Testis (tissue), 5 donors: ENCODE measurements at places on chromosomes 2 and 18. TPM values are rescaled to one million over a fixed set of nuclear protein-coding genes. Genes with fewer than 3 reads are reported as not detected.

- H3K36me3 ChIP-seq = no peaks in the 10 kb centered on the region
- H3K27me3 ChIP-seq = no peaks in the 10 kb centered on the region
- H3K27ac ChIP-seq = no peak overlapping the region
- no peak for DNase-seq
These were observed 112.2 kb downstream of the ZNF521 start for GRCh38 chr18:25239581-25240419.

- H3K36me3 ChIP-seq = no peaks in the 10 kb centered on the region
- no peak overlapping the region for H3K4me3 ChIP-seq
- no peaks in the 10 kb centered on the region for H3K27me3 ChIP-seq
- H3K4me1 ChIP-seq = no peaks in the 10 kb centered on the region
- no peak for DNase-seq
- H3K27ac ChIP-seq = no peak overlapping the region
These were observed 24.8 kb downstream of the ATP9B start for GRCh38 chr18:79093986-79094385.

GRCh38 chr2:235105821-235106359 is 154.1 kb downstream of the SH3BP4 start:
- H3K27ac ChIP-seq = no peak overlapping the region
- H3K27me3 ChIP-seq = no peaks in the 10 kb centered on the region
- no peak for DNase-seq
- no peak overlapping the region for H3K4me3 ChIP-seq
- H3K36me3 ChIP-seq = no peaks in the 10 kb centered on the region
- no peaks in the 10 kb centered on the region for H3K4me1 ChIP-seq

GRCh38 chr2:99851089-99851488 is 291.3 kb downstream of the AFF3 start:
- H3K4me3 ChIP-seq = no peak overlapping the region
- H3K27me3 ChIP-seq = no peaks in the 10 kb centered on the region
- no peak for DNase-seq

ALLC gene
- total RNA-seq = 18.5 TPM

IL1F10 gene
- not detected for total RNA-seq

GRCh38 chr2:231161877-231162329 is 36.5 kb upstream of the ARMC9 start:
- no peaks in the 10 kb centered on the region for H3K27me3 ChIP-seq
- no peak for DNase-seq
- no peak overlapping the region for H3K27ac ChIP-seq
- H3K4me1 ChIP-seq = peaks cover 11% of the 10 kb centered on the region
- H3K4me3 ChIP-seq = no peak overlapping the region

- H3K27ac ChIP-seq = no peak overlapping the region
- no peaks in the 10 kb centered on the region for H3K4me1 ChIP-seq
- no peaks in the 10 kb centered on the region for H3K27me3 ChIP-seq
These were observed 250.2 kb downstream of the LPIN1 start for GRCh38 chr2:11996618-11997017.

SOWAHC gene
- 28.0 TPM for total RNA-seq

DNA sequence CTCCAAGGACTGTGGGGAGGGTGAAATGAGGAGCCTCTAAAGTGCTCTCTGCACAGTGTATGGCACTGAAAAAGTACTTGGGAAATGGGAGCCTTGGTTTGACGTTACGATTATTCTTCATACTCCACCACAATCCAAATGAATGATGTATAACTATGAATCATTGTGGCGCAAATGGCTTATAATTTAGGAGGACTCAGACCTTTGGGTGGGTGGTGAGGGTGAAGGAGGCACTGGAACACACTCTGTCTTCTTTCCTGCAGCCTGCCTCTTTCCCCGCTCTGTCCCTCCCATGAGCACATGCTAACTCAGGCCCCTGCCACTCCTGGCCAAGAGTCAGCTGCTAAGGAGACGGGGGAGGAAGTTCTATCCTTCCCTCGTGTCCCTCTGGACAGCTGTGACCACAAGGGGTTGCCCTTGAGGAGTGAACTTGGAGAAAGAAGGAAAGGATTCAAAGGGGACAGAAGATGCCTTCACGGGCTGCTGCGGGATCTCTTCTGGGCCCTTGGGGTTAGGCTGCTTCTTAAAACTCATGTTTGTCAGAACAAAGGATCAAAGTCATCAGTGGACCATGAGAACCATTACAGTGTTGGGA is 36.5 kb downstream of the POLR1A start:
- no peaks in the 10 kb centered on the region for H3K27me3 ChIP-seq
- H3K4me3 ChIP-seq = no peak overlapping the region
- H3K27ac ChIP-seq = no peak overlapping the region

NPAS2 gene
- 46.7 TPM for total RNA-seq

AQP12A gene
- total RNA-seq = not detected

DNA sequence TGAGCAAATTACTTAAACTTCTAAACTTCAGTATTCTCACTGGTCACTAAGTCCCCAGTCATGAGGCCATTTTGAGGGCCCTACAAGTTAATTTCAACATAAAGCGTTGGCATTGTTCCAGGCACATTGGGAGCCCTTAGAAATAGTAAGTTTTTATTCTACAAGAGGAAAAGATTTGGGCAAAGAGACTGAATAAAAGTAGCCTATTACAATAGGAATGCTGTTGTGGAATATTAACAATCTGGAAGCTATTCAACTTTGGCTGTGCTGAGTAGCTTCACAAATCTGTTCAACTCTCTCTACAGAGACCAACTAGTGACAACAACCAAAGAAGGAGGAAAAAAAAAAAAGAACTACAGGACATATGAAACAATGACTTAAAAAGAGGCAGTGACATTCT is 1287.5 kb upstream of the NXPH2 start:
- no peak overlapping the region for H3K27ac ChIP-seq
- no peaks in the 10 kb centered on the region for H3K4me1 ChIP-seq
- no peaks in the 10 kb centered on the region for H3K36me3 ChIP-seq

TTN gene
- 30.8 TPM for total RNA-seq

GRCh38 chr2:225425284-225425683 is 25.8 kb downstream of the NYAP2 start:
- H3K36me3 ChIP-seq = no peaks in the 10 kb centered on the region
- no peaks in the 10 kb centered on the region for H3K27me3 ChIP-seq

GRCh38 chr2:176103742-176104315 is 3.3 kb upstream of the HOXD11 start:
- H3K4me1 ChIP-seq = peaks cover 6% of the 10 kb centered on the region
- no peak overlapping the region for H3K4me3 ChIP-seq
- H3K27ac ChIP-seq = no peak overlapping the region
- peaks cover under 1% of the 10 kb centered on the region for H3K27me3 ChIP-seq
- no peaks in the 10 kb centered on the region for H3K36me3 ChIP-seq
- no peak for DNase-seq

- H3K27ac ChIP-seq = no peak overlapping the region
- no peaks in the 10 kb centered on the region for H3K36me3 ChIP-seq
- H3K4me3 ChIP-seq = no peak overlapping the region
- peaks cover 15% of the 10 kb centered on the region for H3K4me1 ChIP-seq
These were observed 6.7 kb upstream of the SLC4A5 start for GRCh38 chr2:74349889-74350288.

GRCh38 chr18:54261894-54262293 is 7.4 kb upstream of the POLI start:
- DNase-seq = no peak
- H3K4me3 ChIP-seq = no peak overlapping the region
- no peaks in the 10 kb centered on the region for H3K27me3 ChIP-seq
- H3K4me1 ChIP-seq = peaks cover 6% of the 10 kb centered on the region

KCNS3 gene
- total RNA-seq = 86.9 TPM
